ENCODE measurements at places on chromosomes 4 and X.

DNA sequence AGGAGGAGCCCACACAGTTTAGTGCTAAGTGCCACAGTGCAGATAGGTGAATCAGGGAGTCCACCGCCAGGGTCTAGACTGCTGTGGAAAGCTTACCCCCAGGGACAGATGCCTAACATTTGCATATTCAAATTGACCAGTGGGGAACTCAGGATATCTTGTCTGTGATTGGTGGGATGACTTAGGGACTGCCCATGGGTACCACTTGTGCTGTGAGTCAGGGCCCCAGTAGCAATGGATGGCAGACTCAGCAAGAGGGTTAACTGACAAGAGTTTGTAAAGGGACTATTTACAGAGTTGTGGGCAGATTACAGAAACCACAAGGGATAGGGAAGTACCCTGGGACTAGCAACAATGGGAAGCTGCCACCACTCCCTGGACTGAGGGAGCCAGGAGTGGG is 282.1 kb downstream of the BCOR start:
- ATAC-seq, result peak; percentile 92

DNA sequence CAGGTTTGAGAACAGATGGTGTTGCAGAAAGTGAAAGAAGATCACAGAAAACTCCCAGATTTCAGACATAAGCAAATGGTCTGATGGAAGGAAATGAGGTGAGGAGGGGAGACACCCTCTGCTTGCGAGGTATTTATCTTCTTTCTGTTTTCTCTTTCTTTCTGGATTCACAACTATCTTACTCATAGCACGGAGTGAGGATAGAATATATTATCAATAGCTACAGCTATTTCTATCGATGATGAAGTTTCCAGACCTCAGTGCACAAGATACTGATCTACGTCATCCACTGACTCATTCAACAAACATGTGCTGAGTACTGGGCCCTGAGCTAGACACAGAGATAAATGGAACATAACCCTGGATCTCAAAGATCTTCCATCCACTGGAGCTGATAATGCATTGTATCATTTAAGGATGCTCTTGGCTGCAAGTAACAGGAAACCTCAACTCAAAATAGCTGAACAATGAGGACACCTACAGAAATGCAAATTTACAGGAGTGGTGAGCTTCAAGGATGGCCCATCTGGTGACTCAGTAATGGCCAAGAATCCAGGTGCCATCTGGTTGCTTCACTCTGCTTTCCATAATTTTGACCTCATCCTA is 21.2 kb downstream of the SLC2A9 start:
- ATAC-seq, result peak; percentile 40

GRCh38 chr4:183136855-183137254 is 37.8 kb downstream of the WWC2 start:
- ATAC-seq, result no peak

DNA sequence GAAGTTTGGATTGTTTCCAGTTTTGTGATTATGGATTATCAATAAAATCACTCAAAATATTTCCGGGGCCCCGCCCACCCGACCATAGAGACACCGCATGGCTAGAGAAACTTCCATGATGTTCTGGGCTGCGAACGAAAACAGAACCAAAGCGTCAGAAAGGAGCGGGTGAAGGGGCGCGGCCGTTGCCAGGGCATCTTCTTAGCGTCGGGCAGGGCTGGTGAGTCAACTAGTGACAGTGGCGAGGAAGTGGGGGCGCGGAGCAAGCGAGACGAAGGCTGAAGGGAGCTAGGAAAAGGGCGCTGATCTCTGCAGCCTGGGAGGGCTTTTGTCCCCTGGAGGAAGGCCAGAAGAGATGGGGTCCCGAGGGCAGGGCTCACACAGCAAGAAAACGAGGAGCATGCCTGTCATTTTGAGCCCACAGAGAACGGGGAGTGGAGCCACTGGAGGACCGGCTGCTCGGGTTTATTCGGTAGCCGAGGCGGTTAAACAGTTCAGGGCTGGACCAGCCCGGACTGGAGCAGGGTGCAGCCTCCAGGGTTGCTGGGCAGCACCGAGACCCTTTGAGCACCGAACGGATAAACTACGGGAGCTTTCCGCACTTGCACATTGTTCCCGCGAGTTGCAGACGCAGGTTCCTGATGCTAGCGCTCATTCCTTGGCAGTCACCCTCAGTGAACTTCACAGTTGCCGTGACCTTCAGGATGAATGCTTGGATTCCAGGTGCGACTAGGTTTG is 298.1 kb upstream of the TRPC5 start:
- ATAC-seq, result no peak

Measured in stimulated activated memory B cell treated with anti-CD40 and anti-IgM and Interleukin-4, amounts not matched to agents 10 μg/mL and 1 μg/mL and 100 μg/mL, for 72 hours (primary cell).